Tibial artery (tissue), 4 donors: ENCODE measurements at places on chromosomes 3 and 15.

DNA sequence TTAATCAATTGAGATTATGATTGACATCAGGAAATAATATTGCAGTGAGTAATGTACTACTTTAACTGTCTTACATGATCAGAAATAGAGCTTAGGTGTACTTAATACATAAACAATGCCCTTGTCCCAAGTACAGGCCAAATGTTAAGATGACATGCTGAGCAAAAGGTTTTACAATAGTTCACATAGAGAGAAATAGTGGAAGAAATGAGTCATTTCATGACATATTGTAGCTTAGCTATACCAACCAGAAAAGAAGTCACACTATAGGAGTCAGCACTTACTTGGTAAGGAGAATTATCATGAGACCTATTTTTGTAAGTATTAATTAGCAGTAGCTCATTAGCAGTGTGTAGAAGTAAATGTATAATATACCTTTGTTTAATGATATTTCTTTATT is 96.4 kb upstream of the NANOGP8 start:
- no peak overlapping the region for H3K4me3 ChIP-seq
- no peaks in the 10 kb centered on the region for H3K36me3 ChIP-seq
- DNase-seq, result no peak
- no peaks in the 10 kb centered on the region for H3K27me3 ChIP-seq
- no peak overlapping the region for H3K27ac ChIP-seq

DNA sequence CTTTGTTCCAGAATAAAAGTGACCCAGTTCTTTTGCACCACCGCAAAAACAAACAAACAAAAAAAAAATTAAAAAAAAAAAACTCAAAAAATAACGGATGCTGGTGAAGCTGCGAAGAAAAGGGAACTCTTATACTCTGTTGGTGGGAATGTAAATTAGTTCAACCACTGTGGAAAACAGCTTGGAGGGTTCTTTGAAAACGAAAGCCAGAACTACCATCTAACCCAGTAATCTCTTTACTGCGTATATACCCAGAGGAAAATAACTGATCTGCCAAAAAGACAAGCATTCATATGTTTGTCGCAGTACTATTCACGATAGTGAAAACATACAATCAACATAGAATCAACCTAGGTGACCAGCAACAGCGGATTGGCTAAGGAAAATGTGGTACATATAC is 298.9 kb upstream of the CBLB start:
- no peaks in the 10 kb centered on the region for H3K27me3 ChIP-seq
- no peak overlapping the region for H3K4me3 ChIP-seq
- no peak overlapping the region for H3K27ac ChIP-seq
- H3K4me1 ChIP-seq, result no peaks in the 10 kb centered on the region
- no peaks in the 10 kb centered on the region for H3K36me3 ChIP-seq
- no peak for DNase-seq

- no peaks in the 10 kb centered on the region for H3K27me3 ChIP-seq
- H3K36me3 ChIP-seq, result peaks cover 3% of the 10 kb centered on the region
- H3K4me1 ChIP-seq, result peaks cover 6% of the 10 kb centered on the region
- H3K27ac ChIP-seq, result no peak overlapping the region
Observed at GRCh38 chr3:189137416-189137815, 34.4 kb upstream of the TPRG1 start.

DNA sequence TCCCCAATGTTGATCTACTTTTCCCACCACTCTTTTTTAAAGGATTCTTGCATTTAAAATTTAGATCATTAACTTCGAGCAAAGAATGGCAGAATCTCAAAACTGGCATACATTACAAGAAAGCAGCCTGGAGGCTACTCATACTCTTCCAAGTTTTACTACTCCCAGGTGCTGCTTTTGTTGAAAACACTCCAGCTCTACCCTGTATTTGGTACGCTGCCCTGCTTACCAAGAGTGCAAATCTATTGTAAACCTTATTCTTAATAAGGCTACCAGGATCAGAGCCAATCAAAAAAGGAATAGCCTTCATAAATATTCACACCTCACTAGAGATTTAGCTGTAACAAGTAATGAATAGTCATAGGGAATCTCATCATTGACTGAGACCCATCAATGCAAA is 11.6 kb upstream of the CNTN3 start:
- no peaks in the 10 kb centered on the region for H3K4me1 ChIP-seq
- no peak overlapping the region for H3K4me3 ChIP-seq
- no peak overlapping the region for H3K27ac ChIP-seq

- no peaks in the 10 kb centered on the region for H3K4me1 ChIP-seq
- DNase-seq, result no peak
- H3K27me3 ChIP-seq, result no peaks in the 10 kb centered on the region
- no peaks in the 10 kb centered on the region for H3K36me3 ChIP-seq
Observed at GRCh38 chr3:18119866-18120265, 305.3 kb downstream of the SATB1 start.

DNA sequence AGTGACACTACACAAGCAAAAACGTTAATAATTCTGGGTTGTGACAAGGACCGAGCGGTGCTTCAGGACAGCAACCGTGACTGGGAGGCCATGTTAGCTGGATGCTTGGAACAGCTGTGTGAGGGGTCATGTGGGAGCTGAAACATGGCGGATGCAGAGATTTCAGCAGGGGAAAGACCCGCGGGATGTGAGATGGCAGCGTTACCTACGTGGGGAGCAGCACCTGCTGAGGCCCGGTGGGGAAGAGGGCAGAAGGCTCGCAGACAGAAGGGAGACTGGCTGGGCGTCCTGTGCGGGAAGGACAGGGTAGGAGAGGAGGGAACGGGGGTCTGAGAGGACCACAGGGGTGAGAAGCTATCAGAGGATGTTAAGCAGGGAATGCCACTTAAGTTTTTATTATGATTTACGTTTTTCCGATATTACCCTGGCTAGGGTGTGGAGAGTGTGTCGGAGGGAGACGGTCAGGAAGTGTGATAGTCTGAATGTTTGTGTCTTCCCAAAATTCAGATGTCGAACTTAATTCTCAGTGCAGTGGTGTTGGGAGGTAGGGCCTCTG is 228.8 kb upstream of the LYSMD4 start:
- H3K4me3 ChIP-seq, result no peak overlapping the region

DNA sequence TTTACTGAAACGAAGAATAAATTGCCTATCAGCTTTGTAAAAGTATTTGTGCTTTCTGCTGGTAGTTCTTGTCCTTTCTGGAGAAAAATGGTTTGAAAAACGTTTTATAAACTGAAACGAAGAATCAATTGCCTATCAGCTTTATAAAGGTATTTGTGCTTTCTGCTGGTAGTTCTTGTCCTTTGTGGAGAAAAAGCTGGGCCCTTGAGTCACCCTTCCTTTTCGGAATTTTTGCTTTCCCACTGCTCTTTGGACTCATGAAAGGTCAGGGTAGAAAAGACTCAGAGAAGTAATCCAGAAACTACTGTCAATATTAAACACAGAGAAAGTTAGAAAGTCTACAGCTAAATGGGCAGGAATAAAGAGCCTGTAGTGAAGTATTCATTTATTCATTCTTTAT is 72.8 kb downstream of the EOMES start:
- H3K4me3 ChIP-seq, result no peak overlapping the region
- H3K4me1 ChIP-seq, result no peaks in the 10 kb centered on the region
- H3K27ac ChIP-seq, result no peak overlapping the region
